ENCODE measurements at places on chromosomes 7 and 10.

GRCh38 chr7:121429798-121430197, 33.7 kb upstream of the FAM3C start:
- no peak for DNase-seq

DNA sequence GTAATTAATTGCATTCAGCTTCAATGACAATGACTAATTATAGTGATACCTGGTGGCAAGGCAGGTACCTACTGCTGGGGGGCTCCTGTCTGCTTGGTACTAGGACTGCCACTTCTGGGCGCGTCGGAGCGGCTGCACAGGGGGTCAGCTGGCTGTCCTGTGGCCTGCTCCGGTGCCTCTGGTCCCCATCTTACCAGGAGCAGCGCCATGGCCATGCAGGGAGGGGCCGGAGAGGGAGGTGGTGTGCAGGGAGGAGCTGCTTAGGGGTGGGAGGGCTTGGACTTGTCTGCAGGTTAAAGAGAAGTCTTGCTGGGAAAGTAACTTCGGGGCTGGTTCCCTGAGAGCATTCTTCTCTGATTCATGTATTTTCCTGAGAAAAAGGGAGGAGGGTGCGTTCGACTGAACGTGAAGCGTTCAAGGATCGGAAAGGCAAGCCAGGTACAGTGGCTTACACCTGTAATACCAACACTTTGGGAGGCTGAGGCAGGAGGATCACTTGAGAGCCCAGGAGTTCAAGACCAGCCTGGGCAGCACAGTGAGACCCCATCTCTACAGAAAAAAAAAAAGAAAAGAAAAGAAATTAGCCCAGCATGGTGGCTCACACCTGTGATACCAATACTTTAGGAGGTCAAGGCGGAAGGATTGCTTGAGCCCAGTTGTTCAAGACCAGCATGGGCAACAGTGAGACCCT, 15.4 kb downstream of the CUX1 start:
- no peak for DNase-seq

DNA sequence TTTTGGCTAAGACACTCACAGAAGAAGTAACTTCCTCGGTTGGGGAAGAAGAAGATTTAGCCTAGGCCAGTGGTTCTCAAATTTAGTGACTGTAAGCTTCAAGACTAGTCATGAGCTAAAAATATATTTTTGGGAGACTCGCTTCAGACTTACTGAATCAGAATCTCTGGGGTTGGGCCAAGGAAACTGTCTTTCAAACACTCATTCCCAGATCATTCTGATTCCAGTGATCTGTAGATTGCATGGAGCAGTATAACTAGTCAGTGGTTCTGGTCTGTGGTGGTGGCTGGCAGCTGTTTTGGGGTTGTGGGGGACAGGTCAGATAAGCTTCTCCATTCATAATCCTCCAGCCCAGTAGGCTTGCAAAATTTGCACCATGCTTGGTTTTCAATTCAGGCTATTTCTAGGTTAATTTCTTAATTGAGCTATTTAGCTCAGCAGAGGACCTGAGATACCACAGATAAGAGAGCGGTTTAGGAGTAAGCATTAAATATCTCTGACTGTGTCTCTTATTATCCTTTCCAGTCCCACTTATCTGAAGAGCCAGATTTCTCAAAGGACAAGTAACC, 3.8 kb upstream of the KAT6B start:
- DNase-seq = no peak

DNA sequence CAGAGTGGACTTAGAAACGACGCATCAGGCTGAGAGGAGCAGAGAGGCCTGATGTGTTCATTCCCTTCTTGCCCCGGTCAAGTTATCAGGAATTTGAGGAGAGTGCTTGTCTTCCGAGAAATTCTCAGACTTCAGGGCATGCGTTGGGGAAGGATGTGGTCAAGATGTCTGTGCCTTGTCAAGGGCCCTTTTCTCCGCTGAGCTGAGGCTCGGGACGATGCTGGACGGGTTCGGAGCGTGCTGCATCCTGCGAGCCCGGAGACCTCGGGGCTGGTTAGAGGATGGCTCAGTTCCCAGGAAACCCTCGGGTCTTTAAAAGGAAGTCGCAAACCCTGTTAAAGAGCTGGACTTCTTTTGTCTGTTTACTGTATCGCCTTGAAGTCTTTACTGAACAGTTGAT, 325.4 kb downstream of the ADARB2 start:
- DNase-seq = no peak

GRCh38 chr7:77537136-77537777, at the start of gene PTPN12:
PTPN12 (plus strand) TSS chr7:77537295; CDS start chr7:77537547, 252 bp downstream.
- peak; percentile 73 for DNase-seq

- DNase-seq = no peak
Measured at GRCh38 chr10:110395350-110396283, 90.9 kb upstream of the SMNDC1 start.

GRCh38 chr10:131430716-131431412, 119.3 kb upstream of the TCERG1L start:
- DNase-seq = no peak

GRCh38 chr7:13201628-13202027, 514.2 kb downstream of the ARL4A start:
- no peak for DNase-seq

- no peak for DNase-seq
Measured at GRCh38 chr7:112668561-112668960, 121.6 kb downstream of the TMEM168 start.

GRCh38 chr7:45650404-45651394, 76.5 kb downstream of the ADCY1 start:
- no peak for DNase-seq

Measured in retina (tissue), 1 donor.